ENCODE measurements at places on chromosomes 11 and 22.

GRCh38 chr11:17811352-17811751 lies 76.8 kb downstream of the KCNC1 start:
- no peak for DNase-seq

GRCh38 chr11:123924027-123924426 lies 15.4 kb upstream of the OR4D5 start:
- no peak for DNase-seq

DNA sequence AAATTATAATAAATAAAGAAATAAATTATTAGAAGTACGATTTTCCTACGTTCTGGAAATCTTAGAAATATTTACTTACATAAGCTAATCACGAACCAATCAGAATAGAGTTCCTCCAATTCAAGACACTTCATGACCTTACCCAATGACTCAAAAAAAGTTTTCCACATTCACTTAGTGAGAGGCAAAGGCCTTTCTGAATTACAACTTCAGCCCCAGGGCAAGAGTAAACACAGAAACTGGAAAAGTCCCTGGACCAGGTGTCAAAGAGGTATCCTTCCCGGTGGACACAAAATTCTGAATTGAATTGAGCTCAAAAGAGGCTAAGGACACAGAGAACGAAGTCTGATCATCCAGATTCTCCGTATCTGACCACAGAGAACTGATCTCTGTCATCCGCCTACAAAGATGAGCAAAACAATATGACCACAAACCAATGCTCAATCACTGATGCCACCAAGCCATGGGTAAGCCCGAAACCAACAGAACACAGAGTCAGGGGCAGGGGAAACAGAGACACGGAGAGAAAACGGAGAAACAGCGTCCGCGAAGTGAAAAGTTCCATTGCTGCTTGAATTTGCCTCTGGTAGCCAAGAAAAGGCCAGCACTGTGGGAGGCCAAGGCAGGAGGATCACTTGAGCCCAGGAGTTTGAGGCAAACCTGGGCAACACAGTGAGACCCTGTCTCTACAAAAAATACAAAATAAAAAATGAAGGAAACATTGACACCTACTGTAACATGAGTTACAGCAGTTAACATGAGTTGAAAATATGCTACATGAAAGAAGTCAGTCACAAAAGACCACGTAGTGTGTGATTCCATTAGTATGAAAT lies 6.8 kb downstream of the BID start:
- DNase-seq: no peak

DNA sequence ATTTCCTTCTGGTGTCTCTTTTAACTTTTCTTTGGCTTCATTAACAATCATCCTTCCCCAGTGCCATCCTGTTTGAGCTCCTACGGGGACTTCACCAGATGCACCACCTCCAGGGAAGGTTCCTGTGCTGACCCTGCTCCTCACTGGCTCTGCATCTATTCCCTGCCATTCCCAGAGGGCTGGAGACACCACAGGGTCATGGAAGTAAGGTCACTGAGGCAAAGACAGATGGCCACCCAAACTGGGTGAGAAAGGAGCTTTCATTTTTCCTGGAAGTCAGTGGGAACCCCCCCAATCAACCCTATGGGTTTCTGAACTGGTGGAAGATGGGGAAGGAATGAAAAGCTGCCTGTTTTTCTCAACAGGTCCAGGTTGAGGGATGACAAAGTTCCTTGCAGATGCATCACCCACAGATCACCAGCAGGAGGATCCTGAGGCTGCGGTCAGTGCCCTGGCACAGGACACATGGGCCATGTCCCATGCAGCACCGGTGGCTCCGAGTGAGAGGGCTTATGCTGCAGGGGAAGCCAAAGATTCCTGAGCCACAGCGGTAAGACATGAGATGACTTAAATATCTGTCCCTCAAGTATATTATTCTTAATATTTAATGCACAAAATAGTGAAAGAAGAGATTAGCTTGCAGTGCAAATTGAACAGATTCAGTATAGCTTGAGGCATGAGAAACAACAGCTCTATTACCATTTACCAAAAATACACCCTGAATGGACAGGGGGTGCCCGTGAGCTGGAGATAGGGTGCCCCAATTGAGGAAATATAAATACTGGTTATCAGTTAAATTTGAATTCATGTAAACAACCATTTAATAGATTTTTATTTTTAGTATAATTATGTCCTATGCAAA lies 73.0 kb upstream of the VPREB1 start:
- DNase-seq: no peak

DNA sequence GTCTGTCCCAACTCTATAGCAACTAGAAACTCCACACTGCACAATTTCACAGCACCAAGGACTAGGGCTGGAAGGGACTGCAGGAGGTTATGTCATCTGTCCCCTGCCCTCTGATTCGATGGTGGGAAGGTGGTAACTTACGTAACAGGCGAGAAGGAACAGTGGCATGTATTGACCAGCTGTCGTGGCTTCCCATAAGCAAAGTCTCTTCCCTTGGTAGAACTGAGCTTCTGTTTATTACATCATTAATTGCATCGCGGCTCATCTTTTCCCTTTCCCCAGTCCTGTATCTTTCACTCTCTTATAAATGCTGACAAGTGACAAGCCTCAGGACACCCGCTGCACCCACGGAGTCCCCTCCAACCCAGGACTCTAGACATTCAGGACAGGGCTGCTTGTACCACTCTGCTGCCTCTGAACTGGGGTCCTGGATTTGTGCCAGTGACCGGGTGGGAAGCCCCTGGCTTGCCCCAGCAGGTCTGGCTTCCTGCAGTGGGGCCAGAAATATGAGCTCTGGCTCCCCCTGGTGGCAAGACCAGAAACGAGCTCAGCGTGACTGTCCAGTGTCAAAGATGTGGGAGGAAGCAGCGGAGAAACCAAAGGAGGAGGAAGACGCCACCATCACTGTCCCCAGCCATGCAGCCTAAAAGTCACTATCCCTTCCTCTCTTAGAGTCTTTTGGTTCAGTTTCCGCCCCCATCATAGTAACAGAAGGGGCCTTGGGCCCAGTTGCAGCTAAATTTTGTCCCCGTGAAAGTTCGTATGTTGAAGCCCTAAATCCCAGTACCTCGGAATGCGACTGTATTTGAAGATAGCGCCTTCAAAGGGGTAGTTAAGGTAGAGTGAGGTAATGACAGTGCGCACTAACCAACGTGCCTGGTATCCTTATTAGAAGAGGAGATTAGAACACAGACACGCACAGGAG lies 84.5 kb downstream of the ISX start:
- DNase-seq: peak; percentile 45

- DNase-seq: no peak
Observed at GRCh38 chr11:134916421-134917213, 504.6 kb upstream of the B3GAT1 start.

DNA sequence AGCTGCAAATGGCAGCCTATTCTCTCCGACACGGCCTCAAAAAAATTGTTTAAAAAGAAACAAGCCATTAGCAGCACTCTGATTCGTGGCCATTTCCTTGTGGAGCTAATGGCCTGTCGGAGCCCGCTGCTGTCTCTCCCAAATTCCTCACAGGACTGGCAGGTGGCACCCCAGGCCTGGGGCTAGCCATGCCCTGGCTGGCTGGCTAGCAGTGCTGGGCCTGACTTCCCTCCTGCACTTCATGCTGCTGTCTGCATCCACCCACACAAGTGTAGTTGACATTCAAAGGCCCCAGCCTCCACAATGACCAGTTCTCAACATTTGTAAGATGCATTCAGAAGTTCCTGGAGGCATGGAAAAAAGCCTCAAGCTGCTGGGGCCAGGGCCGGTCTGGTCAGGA lies 61.5 kb downstream of the SMCO4 start:
- DNase-seq: no peak
